ENCODE measurements at places on chromosomes 5 and 9.
A peak's percentile ranks its signal among the peaks of the same experiment; 100 is the strongest.

DNA sequence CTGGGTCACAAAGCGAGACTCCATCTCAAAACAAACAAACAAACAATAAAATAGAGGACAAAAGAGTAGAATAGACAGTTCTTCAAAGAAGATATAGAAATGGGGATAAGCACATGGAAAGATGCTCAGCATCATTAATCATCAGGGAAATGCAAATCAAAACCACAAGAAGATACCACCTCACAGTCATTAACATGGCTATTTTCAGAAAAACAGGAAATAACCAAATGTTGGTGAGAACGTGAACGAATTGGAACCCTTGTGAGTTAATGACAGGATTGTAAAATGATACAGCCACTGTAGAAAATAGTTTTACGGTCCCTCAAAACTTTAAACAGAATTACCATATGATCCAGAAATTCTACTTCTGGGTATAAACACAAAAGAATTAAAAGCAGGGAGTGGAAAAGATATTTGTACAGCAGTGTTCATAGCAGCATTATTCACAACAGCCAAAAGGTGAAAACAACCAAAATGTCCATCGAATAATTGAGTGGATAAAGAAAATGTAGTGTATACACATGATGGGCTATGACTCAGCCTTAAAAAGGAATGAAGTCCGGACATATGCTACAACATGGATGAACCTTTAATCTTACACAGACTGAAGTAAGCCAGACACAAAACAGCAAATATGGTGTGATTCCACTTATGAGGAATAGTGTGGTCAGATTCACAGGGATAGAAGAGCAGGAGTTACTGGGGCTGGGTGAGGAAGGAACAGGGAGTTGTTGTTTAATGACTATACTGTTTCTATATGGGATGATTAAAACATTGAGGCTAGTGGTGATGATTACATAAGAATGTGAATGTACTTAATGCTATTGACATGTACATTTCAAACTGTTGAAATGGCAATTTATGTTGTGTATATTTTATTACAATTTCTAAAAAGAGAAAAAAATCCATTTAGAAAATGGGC lies 19.7 kb downstream of the OR2V2 start:
- no peak for ATAC-seq

DNA sequence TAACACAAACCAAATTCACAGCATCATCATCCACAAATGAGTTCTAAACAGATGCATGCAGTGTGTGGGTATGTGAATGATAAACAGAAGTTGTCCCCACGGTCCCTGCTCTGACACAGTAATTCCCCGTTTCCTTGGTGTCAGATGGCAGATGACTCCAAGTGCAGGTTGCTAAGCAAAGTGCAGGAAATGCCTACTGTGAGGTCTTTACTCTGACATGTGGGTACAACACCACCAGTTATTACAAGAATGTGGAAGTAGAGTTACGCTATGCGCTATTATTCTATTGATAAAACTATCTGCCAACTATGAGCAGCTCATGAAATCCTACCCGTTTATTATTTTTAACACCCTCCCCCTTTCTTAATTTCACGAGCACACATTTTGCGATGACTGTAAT lies 448.9 kb downstream of the BNC2 start:
- peak; percentile 35 for ATAC-seq

DNA sequence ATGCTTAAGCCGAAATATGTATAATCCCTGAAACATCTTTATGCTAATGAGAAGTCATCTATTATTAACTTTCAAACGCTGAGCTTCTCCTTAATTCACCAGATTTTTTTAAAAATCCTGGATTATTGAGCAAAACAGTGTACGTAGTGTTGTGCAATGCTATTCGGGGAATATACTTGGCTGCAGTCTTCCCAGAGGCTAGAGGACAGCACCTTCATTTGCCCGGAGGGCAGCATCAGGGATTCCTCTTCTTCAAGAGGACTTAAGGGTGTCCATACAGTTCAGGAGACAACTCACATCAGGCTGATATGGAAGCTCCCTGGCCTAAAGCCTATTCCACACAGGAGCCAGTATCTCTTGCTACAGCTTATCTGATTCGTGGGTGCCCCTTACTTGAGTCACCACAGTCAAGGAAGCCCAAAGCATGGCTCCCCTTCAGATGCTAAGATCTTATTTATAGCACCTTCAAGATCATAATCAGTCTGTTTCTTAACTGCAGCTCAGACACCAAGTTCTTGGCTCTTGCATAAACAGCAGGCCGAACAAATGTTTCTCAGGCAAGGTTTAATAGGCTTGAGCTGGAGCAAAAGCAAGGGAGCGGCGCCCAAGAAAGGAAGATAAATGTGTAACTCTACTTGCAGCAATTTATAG lies 29.4 kb downstream of the NUTM2F start:
- no peak for ATAC-seq

GRCh38 chr9:22413884-22414283 lies 32.7 kb upstream of the DMRTA1 start:
- no peak for ATAC-seq

DNA sequence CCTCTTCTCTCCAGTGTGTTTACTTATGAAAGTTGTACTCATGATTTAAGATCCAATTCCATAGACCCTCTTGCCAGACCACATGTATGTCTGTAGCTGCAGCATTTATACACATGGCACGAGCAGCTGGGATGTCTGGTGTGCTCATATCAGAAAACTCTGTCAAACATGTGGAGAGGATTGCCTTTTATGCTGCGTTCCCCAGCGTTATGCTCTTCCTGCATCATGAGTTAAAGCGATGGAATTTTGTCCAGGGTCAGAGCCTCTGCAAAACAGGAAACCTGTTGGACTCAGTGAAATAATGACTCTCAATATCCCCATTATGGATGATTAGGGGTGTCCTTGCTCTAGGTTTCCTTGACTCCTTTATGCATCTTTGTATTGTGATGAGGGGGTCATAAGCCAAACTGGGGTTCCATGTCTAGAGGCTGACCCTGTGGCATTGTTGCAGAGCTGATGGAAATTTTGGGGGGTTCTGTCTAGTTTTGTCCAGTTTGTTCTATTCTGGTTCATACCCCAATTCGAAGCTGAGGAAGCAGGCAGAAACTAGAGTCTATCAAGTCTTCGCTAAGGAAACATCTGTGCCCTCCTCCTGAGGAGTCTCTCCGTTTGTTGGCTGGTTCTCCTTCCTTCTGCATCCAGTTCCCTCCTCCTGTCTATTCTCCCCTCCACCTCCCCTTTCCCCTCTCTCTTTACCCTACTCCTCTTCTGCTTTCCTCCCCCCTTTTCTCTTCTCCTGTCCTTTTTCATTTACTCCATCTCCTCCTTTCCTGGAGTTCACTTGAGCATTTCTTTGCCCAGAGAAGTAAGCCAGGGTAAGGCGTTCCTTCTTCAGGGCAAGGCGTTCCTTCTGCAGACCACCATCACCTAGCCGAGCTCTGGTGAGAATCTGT lies 252.8 kb downstream of the MAST4 start:
- ATAC-seq, result peak; percentile 29

DNA sequence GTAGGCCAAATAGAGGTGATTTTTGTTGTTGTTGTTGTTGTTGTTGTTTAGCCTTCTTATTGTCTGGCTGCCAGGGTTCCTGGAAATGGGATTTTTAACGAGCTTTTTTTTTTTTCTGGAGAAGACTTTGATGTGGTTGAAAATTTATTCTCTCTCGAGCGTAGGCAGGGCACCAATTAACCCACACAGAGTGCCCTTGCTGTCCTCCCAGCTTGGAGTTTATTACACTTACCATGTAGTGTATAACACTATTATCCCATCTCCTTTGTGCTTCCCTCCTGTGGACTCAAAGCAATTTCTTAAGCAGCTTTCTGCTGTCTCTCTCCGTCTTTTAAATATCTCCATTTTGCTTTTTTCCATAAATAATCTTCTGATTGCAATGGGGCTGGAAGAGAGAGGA lies 57.4 kb downstream of the OR2K2 start:
- ATAC-seq, result no peak

- no peak for ATAC-seq
Observed at GRCh38 chr5:168114444-168115017, 176.9 kb upstream of the WWC1 start.

- ATAC-seq, result no peak
Observed at GRCh38 chr9:81969971-81970370, 18.6 kb upstream of the SPATA31D1 start.

GRCh38 chr9:4854265-4854590 lies 61.5 kb downstream of the RCL1 start:
- ATAC-seq, result no peak

GRCh38 chr5:80453366-80453765 lies 34.5 kb upstream of the FAM151B start:
- ATAC-seq, result no peak

DNA sequence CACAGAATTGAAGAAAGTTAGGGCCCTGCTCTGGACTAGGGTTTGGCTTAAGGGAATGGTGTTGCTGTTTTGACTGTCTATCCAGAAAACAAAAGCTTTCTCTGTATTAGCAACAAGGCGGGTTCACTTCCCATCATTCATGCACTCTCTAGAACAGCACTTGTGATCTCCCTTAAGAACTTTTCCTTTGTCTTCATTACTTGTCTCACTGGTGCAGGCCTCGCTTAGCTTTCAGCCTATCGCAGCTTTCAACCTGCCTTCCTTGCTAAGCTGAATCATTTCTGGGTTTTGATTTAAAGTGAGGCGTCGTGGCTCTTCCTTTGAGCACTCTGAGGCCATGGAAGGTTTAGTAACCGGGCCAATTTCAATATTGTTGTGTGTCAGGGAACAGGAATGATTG lies 35.2 kb upstream of the LPCAT1 start:
- no peak for ATAC-seq

- ATAC-seq, result no peak
Observed at GRCh38 chr5:65087154-65087553, 318.4 kb downstream of the CWC27 start.

GRCh38 chr9:33946779-33947535 lies 101.7 kb downstream of the UBAP2 start:
- no peak for ATAC-seq

- ATAC-seq, result no peak
Observed at GRCh38 chr5:39164529-39165402, 54.6 kb downstream of the FYB1 start.

- peak; percentile 38 for ATAC-seq
Observed at GRCh38 chr5:115342590-115343377, 46.3 kb upstream of the CCDC112 start.

- ATAC-seq, result peak; percentile 89
Observed at GRCh38 chr5:35859101-35859661, 2.5 kb downstream of the IL7R start.

- no peak for ATAC-seq
Observed at GRCh38 chr5:112202694-112203093, 216.4 kb downstream of the EPB41L4A start.

- ATAC-seq, result no peak
Observed at GRCh38 chr9:134669399-134669955, 27.9 kb downstream of the COL5A1 start.

GRCh38 chr5:92917044-92917443 lies 664.0 kb downstream of the NR2F1-AS1 start:
- ATAC-seq, result no peak

- no peak for ATAC-seq
Observed at GRCh38 chr5:164422400-164422799, 917.0 kb downstream of the MAT2B start.

DNA sequence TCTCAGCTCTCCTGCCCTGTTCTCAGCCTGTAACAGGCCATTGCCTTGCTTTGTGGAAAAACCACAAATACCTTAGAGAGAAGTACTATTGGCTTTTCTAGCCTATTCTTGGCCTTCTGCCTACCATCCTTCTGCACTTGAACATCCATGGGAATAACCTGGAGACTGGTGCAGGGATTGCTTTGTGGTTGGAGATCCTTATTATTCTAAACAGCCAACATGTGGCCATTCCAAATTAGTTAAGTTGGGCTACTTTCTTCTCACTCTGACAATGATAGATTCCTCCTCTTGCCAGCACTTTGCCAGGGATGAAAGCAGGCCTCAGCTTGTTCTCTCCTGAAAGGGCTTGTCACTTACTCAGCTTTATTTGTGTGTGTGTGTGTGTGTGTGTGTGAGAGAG lies 240.4 kb downstream of the GLIS3 start:
- no peak for ATAC-seq

GRCh38 chr9:109466623-109467590 lies 31.2 kb downstream of the PTPN3 start:
- no peak for ATAC-seq

GRCh38 chr9:137286975-137287383 lies 9.5 kb downstream of the TOR4A start:
- ATAC-seq, result peak; percentile 99

DNA sequence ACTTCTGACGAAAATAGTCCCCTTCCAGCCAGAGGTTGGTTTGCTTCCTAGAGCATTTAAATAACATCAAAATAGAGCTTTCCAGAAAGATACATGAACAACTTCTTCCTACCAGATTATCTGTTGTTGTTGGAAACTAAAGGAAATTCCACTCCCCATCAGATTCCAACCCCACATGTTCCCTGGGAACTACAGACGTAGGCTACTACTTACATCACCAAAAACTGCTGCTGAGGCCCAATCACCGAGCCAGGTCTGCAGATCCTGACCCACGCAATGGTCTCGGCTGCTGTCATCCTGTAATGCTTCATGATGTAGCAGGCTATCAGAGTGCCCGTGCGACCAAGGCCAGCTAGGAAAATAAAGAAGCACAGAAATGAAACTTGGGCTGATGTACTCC lies 73.4 kb downstream of the HABP4 start:
- ATAC-seq, result no peak

- ATAC-seq, result no peak
Observed at GRCh38 chr9:132708769-132709430, 38.6 kb downstream of the GTF3C4 start.

All from motor neuron (in vitro differentiated cells).